Activated CD4-positive, alpha-beta T cell treated with anti-CD3 and anti-CD28 coated beads for 1 hour (primary cell): ENCODE measurements at places on chromosomes 4 and X.

- DNase-seq = no peak
These were observed 37.3 kb upstream of the IGFBP7 start for GRCh38 chr4:57147335-57148060.

- no peak for DNase-seq
These were observed 43.1 kb downstream of the PNMA5 start for GRCh38 chrX:152950786-152951185.

DNA sequence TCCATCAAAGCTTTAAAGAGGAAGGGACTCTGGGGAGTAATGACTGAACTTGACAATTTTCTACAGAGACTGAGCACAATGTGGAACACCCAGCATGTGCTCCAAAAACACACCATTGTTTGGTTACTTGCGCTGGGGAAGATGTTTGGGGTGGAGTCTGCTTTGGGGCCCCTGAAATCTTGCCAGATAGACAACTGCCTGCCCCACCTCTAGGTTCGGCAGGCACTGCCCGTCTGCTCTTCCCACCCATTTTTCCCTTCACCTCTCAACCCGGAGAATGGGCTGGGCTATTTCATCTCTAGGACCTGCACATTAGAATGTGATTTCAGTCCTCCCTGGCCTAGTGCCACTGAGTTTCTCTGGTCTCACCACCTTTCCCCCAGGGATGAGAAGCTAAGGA is 41.9 kb downstream of the TSC22D3 start:
- no peak for DNase-seq

DNA sequence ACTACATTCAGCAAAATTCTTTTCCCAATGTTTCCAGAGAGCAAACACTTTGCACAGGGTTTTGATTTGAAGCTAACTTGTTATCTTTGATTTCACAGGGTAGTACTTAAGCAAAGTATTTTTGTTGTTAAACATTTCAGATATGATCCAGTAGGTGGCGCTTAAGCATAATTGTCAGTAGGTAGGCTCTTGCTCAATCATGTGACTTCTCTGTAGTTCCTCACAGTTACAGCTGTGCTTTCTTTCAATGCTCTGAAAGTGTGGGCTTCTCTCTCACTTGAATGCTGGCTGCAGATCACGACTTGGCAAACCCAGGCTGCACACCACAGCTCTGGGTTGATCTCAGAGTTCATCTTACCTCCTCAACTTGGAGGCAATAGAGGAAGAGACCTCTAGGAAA is 1016.5 kb downstream of the SH3BGRL start:
- DNase-seq = no peak

- no peak for DNase-seq
These were observed 195.3 kb downstream of the KCNIP4 start for GRCh38 chr4:21753084-21753760.

GRCh38 chr4:16764622-16765021 is 133.8 kb downstream of the LDB2 start:
- DNase-seq = no peak

DNA sequence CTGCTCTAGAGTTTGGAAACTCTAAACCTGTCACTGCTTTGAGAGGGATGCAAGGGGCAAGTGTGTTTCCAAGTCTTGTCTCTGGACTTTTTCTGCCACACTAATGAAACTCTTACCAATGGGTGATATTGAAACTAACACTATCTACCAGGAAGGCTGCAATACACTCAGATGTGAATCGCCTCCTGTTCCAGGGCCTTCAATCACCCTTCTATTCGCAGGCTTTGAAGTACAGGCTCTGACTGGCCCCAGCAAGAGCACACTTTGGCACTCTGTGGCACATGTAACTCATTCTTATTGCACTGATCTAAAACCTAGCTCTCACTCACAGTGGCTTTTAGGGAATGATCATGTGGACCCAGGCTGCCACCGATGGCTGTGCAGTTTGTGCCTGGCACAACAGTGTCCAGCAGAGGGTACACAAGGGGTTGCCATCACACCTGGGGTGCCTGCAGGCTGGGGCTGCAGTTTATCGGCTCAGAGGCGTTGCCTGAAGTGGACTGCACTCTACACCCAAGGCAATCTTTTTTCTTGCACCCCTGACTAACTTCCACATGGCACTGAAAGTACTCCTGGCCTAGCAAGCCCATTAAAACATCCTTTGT is 210.8 kb downstream of the MGST2 start:
- no peak for DNase-seq

GRCh38 chr4:54230484-54231418 is 1.7 kb downstream of the PDGFRA start:
- DNase-seq = no peak

DNA sequence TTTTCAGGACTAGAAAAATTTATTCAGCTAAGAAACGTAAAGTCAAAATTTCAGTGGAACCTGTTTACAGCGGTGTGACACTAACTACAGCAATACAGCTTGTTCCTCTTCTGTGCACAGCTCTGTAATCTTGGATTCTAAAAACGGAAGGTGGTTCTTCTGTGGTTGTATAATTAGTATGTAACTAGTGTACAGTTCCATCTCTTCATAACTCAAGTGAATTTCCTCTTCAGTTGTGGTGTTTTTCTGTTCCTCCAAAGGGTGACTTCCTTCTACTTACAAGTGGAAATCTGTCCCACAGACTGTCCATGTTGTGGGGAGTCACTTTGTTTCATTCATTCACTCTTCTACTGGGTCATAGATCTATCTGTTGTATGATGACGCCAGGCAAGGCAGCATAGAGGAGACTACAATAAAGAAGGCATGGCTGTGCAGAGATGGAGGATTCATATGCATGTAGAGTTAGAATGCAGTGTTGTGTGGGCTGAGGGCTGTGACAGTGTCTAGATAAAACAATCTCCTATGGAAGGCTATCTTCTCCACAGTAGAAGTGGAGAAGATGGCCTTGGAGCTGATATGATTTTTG is 5.4 kb downstream of the DAPP1 start:
- DNase-seq = no peak

GRCh38 chr4:161404346-161405110 is 759.3 kb downstream of the FSTL5 start:
- DNase-seq = no peak

DNA sequence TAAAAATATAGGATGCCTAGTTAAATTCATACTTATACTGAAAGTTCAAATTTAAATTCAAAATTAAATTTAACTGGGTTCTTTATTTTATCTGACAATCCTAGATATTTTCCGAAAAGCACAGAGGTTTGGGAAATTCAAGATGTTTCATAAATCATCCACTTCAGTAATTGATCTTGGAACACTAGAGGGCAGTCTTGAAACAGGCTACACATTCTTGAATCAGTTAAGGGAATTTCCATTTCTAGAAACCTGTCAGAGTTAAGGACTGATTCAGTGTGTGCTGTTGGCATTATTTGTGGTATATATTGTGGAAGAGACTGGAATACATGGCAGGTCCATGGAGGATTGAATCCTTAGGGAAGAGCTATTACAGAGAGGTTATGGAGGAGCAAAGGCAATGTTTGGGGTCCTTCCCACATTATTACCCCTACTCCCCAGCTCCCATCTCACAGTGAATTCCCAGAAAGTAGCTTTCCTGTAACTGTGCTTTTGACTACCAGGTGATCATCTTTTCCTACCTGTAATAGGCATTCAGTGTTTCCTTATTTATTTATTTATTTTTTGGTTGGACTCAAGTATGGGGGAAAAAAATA is 92.9 kb downstream of the EGF start:
- no peak for DNase-seq

GRCh38 chrX:118644378-118644777 is 83.0 kb upstream of the IL13RA1 start:
- no peak for DNase-seq

DNA sequence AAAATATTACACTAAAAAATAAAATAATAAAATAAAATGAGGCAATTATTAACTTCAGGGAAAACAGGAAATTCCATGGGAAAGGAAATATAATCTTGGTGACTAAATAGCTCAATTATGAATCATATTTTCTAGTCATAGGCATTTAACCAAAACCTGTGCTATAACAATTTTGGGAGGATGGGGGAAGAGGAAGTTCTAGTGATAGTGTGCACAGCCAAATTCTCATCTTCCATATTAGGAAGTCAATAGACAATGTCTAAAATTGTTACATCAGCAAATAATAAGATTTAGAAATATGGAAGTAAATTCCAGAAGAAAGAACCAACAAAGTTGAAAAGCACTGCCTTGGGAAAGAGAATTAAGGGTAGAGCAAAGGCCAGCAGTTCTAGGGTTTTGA is 2.8 kb downstream of the AWAT2 start:
- DNase-seq = no peak

GRCh38 chr4:105184316-105184980 is 37.8 kb downstream of the TET2 start:
- DNase-seq = no peak

GRCh38 chr4:156968479-156968984 is 3.1 kb downstream of the PDGFC start:
- DNase-seq = no peak

DNA sequence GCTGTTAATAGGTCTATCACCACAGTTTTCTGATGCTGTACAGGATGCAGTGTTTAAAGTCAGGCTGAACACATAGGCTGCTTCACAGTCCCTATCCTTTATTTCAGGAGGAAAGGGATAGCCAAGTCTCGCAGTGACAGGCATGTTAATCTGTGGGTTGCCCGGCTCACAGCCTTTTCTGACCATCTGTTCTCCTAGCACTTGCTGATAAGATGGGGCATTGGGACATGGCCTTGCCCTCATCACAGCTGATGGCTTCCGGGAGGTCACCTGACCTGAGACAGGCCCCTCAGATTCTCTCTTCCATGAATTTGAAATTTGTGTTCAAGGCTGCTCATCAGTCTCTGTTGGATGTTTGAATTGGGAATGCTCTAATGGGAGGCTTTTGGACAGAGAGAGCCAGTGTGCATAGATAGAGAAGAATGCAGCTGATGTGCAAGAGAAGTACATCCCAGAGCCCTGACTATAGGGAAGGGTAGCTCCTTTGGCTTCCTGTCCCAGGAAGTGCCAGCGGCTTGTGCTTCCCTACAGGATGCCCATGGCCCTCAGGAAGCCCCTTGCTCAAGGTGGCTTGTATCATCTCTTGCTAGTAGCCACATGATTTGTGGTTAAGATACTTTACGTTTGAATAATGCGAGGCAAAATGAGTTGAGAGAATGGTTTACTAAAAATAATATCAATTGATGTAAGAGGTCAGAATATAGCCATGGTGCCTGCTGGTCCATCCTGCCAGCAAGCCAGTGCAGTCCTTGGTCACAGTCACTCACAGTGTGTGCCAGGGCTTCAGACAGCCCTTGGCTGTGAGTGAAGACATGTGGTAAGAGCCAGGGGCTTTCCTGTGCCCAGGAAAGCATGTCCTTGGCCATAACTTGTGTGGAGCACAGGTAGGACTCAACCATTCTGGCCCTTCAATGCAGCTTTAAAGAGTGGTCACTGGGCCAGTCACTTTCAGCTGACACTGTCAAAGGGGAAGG is 88.6 kb downstream of the TSPAN7 start:
- no peak for DNase-seq

GRCh38 chr4:37400241-37400881 is 155.8 kb downstream of the NWD2 start:
- no peak for DNase-seq

GRCh38 chrX:10142041-10142599 is 14.7 kb upstream of the CLCN4 start:
- no peak for DNase-seq

- no peak for DNase-seq
These were observed 80.9 kb upstream of the PLAC1 start for GRCh38 chrX:134738986-134739740.

DNA sequence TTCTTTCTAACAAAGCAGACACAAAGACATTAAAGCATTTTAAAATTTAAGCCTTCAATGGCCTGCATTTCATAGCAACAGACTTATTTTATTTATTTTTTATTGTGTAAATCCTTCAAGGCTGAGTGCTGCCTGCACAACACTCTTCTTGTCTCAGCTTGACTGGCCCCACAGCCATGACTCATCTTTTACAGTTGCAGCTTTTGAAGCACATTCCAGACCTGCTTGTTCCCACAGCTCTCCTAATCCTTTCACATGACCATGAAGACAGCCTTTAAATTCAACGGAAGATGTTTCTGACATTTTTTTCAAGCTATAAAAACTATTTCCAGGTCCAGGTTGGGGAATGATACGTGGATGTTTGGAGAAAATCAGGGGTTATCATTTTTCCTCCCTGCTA is 276.9 kb upstream of the TACR3 start:
- DNase-seq = no peak

GRCh38 chrX:70806081-70806480 is 102.4 kb downstream of the TEX11 start:
- DNase-seq = no peak

- DNase-seq = no peak
These were observed 33.5 kb downstream of the LIMCH1 start for GRCh38 chr4:41571422-41571821.

GRCh38 chrX:14027036-14027435 is 2.7 kb downstream of the GEMIN8 start:
- no peak for DNase-seq

- no peak for DNase-seq
These were observed 128.1 kb downstream of the KDM6A start for GRCh38 chrX:45001048-45001447.

DNA sequence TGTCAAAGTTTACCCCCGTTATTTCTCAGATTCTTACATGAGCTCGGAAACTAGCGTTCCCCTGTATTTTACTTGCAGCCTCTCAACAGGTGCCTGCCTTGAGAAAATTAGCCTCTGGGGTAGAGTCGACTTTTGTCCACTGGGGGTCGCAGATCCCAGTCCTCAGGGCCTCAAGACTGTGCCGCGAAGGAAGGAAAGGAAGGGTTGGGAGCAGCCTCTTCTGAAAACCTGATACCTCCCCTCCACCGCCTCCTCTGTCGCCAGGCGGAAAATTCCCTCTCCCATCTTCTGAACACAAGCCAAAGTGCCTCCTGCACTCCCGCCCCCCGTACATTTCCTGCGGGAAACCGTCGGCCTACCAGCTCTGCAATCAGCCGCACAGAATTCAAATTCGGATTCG is 44.4 kb upstream of the TMSB15B start:
- no peak for DNase-seq

- no peak for DNase-seq
These were observed 72.0 kb upstream of the IL13RA2 start for GRCh38 chrX:115089419-115089818.

GRCh38 chrX:130552444-130553073 is 150.8 kb downstream of the RBMX2 start:
- DNase-seq = no peak

DNA sequence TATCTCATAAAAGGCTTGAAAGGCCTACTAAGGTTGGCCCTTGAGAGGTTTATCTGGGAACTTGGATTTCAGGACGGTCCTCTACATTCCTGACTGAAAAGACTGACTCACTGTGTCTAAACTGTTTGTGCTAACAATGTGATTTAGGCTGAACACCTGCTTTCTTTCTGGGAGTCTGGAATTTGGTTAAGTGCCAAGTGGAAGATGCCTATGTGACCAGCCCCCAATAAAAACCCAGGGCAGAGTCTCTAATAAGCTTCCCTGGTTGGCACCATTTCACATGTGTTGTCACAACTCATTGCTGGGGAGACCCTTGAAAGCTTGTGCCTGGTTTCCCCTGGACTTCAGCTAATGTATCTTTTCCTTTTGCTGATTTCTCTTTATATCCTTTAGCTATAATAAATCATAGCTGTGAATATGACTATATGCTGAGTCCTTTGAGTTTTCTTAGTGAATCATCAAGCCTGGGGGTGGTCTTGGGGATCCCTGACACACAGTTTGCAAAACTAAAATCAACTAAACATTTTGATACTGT is 55.1 kb downstream of the GPR82 start:
- DNase-seq = no peak

- no peak for DNase-seq
These were observed 29.9 kb downstream of the RBMX start for GRCh38 chrX:136850441-136851175.
